ENCODE measurements at places on chromosomes 7 and 10.

GRCh38 chr7:125136341-125136740 is 206.7 kb upstream of the POT1 start:
- no peak for DNase-seq

DNA sequence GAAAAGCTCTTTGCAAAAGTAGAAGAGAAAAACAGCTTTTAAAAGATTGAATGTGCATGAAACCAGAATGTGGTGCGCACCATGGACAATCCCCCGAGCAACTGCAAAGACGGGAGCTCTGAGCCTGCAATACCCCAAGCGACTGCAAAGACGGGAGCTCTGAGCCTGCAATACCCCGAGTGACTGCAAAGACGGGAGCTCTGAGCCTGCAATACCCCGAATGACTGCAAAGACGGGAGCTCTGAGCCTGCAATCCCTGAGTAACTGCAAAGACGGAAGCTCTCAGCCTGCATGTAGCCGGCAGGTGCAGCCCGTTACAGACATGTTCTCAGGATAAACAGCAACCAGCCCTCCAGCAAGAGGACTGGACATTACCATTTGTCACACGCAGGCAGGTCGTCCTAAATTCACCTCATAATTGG is 6.2 kb downstream of the ZNF775 start:
- DNase-seq, result no peak

DNA sequence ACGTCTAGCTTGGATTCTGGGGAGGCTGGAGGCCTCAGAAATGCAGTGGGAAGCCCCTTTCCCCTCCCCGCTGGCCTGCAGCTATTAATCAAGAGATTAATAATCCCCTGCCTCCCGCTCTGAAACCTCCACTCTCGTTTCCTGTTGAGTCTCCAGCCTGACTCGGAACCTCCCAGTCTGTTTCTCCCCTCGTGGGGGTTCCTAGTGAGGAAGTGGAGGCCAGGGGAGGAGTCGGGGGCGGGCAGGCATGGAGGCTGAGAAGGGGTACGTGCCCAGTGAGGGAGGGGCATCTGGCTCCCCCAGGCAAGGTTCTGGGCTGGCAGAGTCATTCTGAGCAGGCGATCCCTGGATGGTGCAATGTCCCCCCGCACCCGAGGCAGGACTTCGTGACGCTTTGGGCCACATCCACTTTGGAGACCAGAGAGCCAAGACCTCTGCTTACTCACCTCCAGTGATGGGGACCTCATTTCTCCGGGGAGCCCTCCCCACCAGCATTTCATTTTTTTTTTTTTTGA is 73.6 kb downstream of the COL26A1 start:
- DNase-seq, result no peak

GRCh38 chr7:23369695-23370404 is 70.7 kb downstream of the MALSU1 start:
- no peak for DNase-seq

- DNase-seq, result no peak
These were observed 15.6 kb upstream of the HSPB1 start for GRCh38 chr7:76286842-76287403.

GRCh38 chr10:106392778-106393177 is 771.7 kb downstream of the SORCS1 start:
- DNase-seq, result no peak

DNA sequence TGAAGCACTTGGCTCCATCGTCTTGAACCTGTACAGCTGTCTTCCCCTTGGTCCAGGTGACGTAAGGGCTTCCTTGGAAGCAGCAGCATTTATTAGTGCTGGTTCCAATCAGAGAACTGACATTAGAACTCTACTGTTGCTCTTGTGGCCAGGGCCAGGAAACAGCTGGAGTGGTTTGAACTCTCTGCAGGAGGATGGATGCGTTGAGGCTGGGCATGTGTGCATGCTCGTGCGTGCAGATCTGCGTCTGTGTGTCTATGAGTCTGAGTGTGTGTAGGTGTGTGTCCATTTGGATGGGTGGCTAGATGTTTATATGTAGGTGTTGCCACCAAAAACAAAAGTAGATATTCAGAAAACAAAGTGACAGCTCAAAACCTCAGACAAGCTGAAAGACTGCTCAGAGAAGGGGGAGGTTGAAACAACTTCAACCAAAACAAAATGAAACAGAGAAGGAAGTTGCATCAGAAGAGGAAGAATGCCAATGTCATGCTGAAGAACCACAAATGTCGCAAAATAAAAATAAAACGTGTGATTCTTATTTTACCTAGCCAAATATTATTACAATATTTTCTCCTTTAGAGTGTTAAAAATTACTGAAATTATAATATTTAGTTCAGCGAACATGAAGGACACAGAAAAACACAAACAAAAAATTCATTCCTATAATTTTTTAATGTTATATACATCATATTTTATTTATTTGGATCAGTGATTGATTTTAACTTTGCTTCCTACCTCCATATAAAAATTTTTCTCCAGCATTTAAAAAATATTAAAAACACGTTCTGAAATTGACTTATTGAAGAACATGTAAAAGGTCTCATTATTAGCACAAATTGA is 96.1 kb upstream of the MKLN1 start:
- DNase-seq, result no peak

GRCh38 chr7:2166625-2167280 is 66.0 kb downstream of the MAD1L1 start:
- no peak for DNase-seq

DNA sequence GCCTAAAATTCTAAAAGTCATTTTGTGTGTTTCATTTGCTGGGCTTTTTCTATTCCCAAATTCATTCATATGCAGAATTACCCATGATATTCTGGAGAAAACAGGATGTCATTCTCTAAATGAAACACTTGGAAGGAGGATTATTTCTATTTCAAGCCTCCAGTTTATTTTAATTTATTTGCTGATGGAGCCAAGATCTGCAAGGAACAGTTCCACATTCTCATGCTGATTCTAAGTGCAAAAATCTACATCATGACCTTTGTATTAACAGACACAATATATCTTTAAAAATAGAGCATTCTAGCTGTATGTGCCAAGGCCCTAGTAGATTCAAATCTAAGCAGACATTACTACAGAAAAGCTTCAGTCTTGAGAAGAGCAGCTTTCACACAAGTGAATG is 51.3 kb upstream of the KCND2 start:
- DNase-seq, result no peak

DNA sequence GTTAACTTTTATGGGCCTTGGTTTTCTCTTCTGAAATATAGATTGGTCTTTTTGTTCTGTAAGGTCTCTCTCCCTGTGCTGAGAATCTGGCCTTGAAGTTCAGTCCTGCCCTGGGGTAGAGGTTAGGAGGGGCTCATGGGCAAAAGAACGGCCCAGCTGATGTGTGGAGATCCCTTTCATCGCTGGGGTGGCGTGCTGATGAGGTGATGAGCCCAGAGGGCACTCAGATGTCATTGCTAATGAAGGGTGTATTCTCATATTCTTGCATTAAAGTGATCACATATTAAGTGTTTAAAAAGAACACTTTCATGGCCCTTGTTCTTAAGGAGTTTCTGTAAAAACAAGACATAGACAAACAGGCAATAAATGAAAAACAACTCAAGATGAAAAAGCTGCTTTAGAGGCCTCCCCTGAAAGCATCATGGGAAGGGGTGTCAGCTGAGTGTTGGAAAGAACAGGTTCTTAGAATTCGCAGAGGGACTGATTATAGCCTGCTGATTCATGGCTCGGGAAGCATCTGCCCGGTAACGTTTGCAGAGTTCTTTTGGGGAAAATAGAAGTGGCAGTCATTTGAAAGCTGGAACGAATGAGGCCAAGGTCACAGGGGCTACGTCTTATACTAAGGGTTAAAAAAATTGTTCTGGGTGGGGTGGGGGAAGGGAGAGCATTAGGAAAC is 72.5 kb upstream of the GPR158 start:
- DNase-seq, result no peak

- DNase-seq, result no peak
These were observed 134.5 kb downstream of the PKD1L1 start for GRCh38 chr7:47813620-47814260.

GRCh38 chr10:71666639-71667386 is 52.8 kb downstream of the C10orf105 start:
- DNase-seq, result no peak

- no peak for DNase-seq
These were observed 18.5 kb downstream of the MYH16 start for GRCh38 chr7:99290980-99291607.

DNA sequence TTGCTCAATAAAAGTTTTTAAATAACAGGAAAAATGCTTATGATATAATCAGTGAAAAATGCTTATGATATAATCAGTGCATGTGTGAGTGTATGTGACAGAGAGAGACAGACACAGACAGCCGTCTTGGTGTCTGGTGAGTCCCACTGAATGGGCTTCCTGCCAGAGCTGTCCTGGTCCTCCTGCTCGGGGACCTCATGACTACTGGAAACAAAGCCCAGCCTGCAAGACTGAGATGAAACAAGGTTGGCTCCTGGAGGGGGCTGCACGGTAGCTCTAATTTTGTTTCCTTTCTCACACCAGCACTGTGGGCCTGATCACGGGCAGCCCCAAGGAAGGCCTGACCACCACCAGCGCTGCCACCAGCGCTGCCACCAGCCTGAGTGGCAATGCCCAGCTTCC is 57.3 kb downstream of the NRP1 start:
- no peak for DNase-seq

Data from esophagus squamous epithelium (tissue), 5 donors.